ENCODE measurements at places on chromosomes 12 and 14.

DNA sequence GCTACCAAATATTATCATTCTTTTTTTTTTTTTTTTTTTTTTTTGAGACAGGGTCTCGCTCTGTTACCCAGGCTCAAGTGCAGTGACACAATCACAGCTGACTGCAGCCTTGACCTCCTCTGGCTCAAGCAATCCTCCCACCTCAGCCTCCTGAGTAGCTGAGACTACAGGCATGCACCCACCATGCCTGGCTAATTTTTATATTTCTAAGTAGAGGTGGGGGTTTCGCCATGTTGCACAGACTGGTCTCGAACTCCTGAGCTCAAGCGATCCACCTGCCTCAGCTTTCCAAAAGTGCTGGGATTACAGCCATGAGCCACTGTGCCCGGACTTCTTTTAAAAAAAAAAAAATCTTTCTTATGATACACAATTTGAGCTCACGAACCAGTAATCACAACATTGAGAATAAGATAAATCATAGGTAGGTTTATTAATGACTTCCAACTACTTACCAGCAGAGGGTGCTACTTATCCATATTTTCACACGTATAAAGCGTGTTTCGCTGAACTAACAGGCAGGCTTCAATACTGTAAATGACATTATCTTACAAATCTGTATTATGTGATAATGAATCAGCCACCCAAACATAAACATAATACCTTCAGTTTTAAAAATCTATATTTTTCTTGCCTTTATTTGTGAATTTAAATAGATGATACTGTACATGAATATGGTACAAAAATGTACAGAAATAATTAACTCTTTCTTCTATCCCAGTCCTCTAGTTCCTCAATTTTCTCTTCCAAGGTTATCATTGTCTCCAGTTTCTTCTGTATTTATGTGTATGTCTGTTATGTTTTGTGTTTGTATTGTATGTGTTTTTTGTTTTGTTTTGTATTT lies 42.5 kb upstream of the BCAT1 start:
- no peak for DNase-seq

DNA sequence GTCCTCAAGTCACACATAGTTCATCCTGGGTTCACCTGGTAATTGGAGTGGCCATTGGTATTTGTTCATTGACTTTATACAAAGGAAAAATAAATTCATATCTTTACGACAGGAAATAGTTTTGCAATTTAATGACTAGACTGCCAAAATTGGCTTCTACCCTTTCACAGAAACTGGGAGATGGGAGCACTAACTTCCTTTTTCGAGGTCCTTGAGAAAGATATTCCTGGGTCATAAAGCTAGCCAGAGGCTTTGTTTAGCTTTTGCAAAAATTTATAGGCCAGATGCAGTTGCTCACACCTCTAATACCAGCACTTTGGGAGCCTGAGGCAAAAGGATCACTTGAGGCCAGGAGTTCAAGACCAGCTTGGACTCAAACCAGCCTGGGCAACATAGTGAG lies 10.2 kb upstream of the OR11G2 start:
- no peak for DNase-seq

GRCh38 chr12:103043531-103044486 lies 86.3 kb downstream of the ASCL1 start:
- no peak for DNase-seq

DNA sequence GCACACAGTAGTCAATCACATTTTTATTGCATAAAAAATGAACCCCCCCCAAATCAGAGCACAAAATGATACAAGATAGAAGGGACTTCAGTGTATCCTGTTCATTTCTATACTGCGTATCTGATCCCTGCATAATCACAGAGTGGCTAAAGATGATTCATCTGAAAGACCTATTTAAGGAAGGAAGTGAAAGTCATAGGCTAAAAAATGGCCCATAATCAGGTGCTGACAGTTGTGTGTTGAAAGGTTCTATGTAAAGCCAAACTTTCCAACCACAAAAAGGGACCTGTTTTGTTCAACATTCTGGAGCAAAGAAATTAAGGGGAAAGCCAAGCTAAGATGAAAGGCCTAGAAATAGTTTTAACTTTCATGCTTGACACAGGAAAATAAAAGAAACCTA lies 147.8 kb upstream of the ATP2B1 start:
- no peak for DNase-seq

DNA sequence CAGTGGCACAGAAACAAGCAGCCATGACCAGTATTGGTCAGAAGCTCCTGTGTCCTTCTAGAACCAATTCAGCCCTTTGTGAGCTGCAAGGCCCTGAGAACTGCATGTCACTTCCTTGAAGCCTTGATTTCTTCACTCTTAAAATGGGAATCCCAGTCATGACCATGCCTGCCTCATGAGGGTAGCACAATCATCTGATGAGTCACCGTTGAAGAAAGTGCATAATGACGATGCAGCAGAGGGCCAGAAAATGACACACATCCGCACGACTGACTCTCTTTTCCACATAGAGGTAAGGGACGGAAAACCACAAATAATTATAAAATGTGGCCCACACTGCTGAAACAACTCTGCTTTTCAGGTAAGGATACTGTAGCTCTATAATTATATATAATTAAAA lies 777.4 kb downstream of the BCL11B start:
- DNase-seq: no peak

DNA sequence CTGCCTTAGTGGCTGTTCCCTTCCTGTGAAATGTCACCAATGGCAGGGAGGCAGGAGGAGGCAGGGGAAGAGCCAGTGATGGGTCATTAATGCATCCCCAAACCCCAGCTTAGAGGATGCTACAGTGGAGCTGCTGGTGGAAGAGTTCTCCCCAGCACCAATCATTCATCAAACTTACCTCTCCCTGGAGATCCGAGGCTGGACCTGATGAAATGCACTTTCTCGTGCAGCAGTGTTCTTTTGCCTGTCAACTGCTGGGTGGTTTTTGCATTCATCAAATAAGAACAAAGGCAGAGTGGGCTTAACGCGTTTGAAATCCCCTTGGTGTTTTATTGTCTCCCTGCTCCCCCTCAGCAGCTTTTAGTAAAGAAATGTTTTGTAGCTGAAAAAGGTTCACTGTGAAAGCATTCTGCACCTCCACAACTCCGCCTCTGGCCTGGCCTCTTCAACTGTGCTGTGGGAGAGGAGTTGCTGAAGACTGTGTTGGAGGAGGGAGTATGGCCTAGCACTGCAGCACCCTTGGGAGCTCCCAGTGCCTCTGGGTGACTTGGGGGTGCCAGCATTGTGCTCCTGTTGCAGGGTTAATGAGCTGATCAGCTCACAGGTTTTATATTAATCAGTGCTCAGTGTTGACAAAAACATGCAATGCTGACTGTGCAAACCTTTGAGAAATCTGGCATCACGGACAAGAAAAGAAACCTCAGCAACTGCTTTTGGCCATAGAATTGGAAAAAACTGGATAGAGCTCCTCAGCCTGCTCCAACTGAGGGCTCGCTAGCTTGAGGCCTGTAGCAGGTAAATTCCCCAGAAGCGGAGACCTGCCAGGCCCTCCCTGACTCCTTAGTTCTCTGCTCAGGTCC lies 14.4 kb downstream of the TSPAN9 start:
- DNase-seq: no peak

DNA sequence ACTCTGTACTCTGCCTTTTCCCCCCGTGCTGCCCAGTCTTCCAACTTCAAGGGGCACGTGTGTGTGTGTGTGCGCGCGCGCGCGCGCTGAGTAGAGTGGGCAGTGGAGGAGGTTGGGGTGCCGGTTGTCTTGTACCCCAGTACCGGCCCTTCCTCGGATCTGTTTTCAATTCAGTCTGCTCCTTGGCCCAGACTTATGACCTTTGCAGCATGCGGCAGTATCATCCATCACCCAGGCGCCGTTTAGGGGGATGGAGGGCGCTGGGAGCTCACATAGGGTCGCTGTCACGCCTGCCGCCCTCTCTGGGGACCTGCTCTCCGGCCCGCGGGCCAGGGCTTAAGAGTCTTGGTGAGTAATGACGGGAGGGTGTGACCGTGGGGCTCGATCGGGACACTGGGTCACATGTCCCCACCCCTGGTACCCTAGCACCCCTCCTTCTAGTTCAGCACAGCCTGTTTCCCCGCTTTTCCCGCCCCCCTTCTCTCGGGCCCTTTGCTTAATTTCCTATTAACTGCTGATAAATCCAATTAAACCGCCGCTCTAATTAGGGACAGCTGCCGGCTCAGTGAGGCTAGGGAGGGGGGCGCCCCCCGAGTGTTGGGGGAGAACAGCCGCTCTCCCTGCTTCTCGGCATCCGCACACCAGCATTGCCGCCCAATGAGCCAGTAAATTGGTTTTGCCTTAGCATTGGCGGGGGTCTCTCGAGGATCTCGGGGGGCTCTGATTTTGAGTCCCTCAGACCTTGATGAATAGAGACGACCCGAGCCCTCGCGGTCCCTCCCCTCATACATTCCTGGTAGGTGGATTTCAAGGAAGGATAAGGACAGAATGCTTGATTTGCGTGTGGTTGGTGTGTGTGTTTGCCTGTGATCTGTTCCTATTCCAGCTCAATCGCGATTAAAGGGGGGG lies 9.3 kb downstream of the STAC3 start:
- DNase-seq: no peak

DNA sequence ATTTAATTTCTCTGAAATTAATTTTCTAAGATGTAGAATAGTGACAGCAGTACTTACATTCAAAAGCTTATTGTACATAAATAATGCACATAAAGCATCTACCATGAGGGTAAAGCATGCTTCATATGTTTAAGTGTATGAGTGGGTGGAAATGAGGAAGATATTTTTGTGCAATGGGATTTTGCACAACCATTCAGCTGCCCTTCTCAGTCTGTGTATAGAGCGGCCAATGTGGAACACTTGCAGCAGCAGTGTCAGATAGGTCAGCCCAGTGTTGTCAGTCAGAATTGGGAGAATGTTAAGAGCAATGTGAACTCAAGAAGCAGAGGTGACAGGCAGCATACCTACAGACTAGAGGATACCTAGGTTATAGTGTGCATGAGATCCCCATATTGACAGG lies 72.5 kb upstream of the ATP2B1 start:
- no peak for DNase-seq

GRCh38 chr12:112233242-112233641 lies 107.9 kb downstream of the TRAFD1 start:
- no peak for DNase-seq

DNA sequence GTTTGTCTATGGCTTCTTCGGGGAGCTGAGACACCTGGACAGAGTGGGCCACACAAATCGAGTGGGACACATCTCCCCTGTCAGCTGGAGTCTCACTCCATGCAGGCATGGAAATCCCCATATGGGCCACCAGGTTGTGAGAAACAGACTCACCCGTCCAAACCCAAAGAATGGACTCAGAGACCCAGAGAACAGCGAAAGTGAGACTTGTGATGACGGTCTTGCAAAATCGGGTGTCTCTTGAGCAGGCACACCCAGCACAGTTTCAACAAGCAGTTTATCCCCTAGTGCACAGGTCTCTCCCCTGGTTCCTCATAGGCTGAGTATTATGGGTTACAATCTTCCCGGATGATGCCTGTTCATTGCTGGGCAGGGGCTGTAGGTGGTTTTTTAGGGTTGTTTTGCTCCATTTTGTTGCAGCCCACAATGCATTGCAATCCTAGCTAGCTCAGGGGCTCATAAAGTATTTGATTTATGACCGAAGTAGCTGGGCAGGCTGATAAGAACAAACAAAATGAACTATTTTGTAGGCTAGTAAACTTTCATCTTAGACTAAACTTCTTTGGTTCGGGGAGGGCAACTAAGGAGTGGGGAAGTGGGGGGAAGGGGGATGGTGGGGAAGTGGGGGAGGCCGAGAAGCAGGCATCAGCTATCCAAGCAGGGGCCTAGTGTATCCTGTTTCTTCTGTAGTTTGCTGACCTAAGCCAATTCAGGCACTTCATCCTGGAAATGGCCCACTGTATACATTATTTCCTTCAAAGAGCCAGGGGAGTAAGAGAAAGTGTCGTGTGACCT lies 45.3 kb downstream of the IQSEC3 start:
- DNase-seq: no peak
